ENCODE measurements at places on chromosomes 6 and 20.

DNA sequence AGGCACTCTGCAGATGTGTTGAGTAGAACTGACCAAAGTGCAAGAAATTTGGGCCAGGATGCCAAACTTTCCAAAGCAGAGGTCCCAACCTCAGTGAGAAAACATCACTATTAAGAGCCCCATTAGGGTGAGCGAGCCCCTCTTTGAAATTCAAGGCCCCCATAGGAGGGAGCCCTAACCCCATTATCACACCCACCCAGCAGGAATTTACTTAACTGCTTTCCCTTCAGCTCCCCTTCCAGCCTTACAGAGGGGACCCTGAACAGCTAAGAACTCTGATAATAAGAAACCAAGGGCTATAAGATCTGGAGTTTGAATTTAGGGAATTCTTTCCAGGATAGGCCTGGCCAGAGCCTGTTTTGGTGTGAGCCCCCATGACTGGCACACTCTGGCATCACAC lies 130.6 kb downstream of the NFATC2 start:
- no peak for DNase-seq

GRCh38 chr6:102068349-102068929 lies 674.9 kb downstream of the GRIK2 start:
- no peak for DNase-seq

DNA sequence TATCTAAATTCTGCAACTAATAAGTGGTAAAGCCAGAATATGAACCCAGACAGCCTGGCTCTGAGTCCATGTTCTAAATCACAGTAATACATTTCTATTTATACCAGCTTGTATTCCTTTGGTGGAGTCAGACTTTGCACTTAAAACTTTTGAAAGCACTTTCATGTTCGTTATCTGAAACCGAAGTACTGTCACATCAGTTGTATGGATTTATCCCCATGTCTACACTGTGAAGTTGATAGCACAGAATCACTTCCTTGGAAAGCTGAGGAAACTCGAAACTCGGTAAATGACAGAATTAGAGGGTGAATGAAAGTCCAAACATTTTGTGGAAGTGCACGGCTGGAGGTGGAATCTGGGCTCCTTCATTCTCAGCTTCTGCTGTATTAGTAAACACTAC lies 28.3 kb upstream of the CTAGE9 start:
- DNase-seq = no peak

GRCh38 chr20:38304845-38305447 lies 990 bp downstream of the BPI start:
- DNase-seq = no peak

DNA sequence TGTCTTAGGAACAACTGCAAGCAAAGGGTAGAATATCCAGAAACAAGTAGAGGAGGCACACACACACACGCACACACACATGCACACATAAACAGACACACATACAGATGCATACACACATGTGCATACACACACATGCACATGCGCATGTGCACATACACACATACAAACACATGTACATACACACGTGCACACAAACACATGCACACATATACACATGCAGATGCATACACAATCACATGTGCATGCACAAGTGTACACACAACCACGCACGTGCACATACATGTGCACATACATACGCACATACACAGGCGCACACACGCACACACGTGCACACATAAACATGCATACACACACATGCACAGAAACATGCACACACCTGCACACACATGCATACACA lies 206.5 kb upstream of the OPRM1 start:
- no peak for DNase-seq

DNA sequence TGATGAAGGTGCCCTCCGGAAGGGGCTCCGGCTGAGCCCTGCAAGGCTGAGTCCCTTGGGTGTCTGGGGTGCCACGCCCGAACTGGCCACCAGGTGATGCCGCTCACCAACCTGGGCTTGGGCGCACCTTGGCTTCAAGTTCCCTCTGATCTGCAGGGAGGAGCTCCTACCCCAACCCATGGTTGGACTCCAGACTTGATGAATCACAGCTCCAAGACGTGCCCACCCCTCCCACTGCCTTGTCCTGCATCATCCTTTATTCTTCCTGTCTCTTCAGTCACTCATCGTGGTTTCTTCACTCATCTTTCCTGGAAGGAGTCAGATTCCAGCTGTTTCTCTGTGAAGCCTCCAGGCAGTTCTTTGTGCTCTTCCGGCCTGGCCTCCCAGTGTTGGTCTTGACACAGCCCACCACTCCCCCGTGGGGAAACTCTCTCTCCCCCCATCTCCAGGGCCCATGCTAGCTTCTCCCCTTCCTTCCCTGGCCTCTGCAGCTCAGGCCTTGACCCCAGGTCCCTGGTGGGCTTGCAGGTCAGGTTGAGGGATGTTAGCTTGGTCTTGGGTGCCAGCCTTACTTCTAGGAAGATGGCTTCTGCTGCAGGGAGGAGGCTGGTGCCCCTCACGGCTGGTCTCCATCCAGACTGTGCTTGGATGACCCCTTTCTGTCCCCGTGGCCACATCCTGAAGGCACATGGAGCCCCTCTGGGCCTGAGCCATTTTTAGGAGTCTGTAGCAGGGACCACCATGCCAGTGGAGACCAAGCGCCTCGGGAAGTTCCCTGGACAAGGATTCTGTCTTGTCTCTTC lies 2.6 kb upstream of the ZBP1 start:
- no peak for DNase-seq

GRCh38 chr6:136921381-136921935 lies 643 bp upstream of the SLC35D3 start:
- no peak for DNase-seq

GRCh38 chr6:131917318-131917717 lies 33.9 kb downstream of the CCN2 start:
- DNase-seq = no peak

- DNase-seq = no peak
These were observed 73.1 kb downstream of the SNAP25 start for GRCh38 chr20:10291568-10292248.

DNA sequence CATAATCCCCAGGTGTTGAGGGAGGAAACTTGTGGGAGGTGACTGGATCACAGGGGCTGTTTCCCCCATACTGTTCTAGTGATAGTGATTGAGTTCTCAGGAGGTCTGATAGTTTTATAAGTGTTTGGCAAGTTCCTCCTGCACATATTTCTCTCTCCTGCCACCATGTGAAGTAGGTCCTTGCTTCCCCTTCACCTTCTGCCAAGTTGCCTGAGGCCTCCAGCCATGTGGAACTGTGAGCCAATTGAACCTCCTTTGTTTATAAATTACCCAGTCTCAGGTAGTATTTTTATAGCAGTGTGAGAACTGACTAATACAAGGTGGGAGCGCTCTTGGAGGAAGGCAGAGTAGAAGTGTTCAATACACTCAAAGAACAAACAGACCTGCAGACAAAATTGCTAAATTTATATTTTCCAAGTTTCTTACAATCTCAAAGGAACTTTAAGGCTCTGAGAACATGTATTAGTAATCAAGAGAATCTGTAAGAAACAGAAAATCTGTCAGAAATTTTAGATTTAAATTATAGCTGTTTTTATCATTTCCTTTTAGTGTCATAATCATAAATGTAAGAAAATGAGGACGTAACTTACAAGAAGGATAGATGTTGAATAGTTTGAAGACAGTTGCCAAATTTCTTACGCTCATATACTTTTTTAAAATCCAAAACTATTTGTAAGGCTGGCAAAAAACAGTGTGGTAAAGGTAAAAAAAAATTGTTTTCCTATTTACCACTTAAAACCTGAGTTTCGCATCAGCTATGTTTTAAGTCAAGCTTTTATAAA lies 77.7 kb downstream of the ASCC3 start:
- no peak for DNase-seq
